ENCODE measurements at places on chromosomes 7 and 10.

DNA sequence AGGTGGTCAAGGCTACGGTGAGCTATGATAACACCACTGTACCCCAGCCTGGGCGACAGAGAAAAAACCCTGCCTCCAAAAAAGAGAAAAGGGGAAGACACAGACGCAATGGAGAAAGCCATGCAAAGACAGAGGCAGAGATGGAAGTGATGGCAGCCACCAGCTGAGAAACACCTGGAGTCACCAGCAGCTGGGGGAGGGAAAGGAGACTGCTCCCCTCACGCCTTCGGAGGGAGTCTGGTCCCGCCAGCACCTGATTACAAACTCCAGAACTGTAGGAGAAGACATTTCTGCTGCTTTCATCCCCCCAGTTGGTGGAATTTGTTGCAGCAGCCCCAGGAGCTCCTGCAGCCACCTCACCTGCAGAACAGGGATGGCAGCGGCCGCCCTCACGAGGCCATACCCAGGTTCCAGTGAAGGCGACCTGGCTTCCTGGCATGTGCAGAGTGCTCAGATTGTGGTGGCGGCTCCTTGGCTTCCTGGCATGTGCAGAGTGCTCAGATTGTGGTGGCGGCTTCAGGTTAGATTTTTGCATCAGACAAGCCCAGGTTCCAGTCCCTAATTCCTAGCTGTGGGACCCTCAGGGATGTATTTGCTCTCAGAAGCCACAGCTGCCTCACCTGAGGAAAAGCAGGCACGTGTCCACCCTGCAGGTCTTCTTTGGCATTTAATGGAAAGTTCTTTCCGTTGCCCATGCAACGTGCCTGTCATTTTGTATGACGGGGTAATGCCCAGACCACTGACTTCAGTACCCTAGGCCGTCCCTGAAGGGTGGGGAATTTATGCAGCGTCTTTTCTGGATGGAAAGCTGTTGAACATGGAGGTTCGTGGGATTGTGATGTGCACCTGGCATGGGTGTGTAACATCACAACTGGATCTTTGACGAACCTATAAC is 182.9 kb downstream of the EBF3 start:
- no peak for DNase-seq

DNA sequence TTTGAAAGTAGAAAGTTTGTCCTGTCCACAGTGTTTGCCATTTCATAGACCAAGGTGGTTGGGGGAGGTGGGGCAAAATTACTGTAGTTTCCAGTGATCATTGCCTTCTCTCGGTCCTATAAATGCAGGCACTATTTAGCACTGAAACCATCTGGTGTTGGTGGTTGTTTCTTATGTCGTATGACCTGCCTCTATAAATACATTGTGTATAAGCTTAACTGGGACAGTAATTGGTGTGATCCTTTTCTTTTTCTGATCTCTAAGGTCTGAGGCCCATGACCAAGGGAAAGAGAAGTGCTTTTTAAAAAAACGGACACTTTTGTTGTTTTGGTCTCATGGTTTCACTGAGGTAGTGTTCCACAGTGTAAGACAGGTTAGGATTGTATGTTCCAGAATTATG is 63.1 kb downstream of the AUTS2 start:
- DNase-seq: no peak

- DNase-seq: no peak
Observed at GRCh38 chr7:55132550-55132889, 113.7 kb downstream of the EGFR start.

DNA sequence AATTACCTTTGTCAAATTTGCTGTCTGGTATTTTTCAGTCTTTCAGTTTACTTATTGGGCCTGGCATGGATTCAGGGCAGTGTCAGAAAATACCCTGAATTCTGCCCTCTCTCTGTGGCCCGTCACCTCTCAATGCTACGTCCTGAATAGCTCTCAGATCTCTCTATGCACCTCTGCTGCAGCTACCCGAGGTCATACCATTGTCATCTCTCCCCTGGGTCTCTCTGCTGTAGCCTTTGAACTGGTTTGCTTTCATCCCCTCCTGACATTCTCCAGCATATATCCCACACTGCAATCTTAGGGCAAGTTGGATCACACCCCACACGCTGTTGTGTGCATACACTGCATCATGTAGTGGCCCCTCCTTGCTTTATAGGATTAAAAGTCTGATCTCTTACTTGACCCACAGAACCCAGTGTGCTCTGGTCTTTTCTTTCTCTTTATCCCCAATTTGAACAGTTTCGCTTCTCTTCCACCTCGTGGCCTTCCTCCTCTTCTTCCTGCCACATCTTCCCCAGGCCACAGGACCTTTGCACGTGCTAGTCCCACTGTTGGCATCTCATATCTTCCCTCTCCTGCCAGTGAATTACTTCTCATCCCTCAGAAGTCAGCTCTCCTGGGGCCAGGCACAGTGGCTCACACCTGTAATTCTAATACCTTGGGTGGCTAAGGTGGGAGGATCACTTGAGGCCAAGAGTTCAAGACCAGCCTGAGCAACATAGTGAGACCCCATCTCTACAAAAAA is 372.9 kb downstream of the GALNT17 start:
- no peak for DNase-seq

DNA sequence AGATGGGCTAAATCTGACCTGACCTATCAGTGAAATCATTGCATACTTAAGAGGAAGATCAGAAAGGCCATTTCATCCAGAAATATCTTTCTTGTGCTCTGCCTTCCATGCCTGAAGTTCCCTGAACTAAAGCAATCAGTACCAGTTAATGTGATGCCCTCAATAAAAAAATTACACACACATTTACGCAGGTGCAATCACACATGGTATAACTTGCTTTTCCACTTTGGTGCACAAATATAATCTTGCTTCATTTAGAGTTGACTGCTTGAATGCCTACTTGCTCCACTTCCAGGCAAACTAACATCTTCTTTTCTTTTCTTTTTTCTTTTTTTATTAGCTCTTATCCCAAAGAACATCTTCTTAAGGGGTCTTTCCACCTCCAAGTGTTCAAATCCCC is 58.3 kb upstream of the KIF5B start:
- DNase-seq: no peak

DNA sequence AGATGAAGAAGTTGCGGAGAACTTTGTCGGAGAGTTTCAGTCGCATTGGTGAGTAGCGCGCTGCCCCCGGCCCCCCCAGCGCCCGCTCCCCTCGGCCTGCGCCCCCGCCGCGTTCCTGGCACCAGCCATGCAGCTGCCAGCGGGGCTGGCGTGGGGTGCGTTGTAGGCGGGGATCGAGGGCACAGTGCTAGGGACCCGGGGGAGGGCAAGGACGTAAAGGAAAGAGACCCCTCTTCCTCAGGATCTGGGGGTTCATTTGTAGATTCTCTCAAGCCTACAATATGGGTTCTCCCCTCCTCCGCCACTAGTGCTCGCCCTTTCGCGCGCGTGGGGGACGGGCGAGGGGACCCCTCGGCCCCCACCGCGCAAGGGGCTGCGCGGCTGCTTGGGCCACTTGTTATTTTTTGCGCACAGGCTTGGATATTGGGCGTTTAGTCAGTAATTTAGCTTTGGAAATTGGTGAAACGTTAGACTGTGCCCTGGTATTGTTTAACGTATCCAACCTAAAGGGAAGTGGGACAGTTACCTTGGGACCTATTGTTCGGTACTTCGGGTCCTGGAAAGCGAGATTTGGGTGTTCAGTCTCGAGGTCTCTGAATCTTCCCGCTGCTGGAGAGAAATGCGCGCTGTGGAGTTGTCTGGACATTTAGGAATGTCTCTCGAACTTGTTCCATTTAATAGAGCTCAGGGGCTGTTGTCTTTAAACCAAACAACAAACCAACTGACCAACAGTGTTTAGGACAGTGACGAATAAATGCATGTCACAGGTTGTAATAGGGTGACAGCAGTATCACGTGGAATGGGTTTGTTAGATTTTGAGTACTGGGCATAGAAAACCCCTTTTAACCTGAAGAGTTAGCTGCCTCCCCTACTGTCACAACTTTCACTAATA is 796 bp downstream of the CDK14 start:
- DNase-seq: no peak

GRCh38 chr7:142739923-142740492 is 9.3 kb upstream of the PRSS1 start:
- DNase-seq: no peak

GRCh38 chr10:131912620-131913019 is 11.8 kb downstream of the PPP2R2D start:
- no peak for DNase-seq

DNA sequence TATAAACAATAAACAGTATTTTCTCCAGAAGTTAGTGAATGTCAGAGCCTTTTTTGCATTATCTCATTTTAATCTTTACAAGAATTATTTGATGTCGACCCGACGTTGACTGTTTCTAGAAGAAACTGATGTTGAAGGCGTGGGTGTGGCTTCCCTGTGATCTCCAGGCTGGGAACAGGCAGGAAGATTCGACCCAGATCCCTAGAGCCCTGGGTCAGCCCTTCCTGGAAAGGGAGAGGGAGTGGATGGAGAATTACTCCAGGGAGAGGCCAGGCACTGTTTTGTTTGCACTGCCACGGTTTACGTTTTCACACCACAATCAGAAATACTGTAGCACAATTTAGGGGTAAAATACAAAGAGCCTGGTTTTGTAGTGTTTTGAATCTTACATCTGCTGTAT is 133.1 kb downstream of the ADARB2 start:
- no peak for DNase-seq

DNA sequence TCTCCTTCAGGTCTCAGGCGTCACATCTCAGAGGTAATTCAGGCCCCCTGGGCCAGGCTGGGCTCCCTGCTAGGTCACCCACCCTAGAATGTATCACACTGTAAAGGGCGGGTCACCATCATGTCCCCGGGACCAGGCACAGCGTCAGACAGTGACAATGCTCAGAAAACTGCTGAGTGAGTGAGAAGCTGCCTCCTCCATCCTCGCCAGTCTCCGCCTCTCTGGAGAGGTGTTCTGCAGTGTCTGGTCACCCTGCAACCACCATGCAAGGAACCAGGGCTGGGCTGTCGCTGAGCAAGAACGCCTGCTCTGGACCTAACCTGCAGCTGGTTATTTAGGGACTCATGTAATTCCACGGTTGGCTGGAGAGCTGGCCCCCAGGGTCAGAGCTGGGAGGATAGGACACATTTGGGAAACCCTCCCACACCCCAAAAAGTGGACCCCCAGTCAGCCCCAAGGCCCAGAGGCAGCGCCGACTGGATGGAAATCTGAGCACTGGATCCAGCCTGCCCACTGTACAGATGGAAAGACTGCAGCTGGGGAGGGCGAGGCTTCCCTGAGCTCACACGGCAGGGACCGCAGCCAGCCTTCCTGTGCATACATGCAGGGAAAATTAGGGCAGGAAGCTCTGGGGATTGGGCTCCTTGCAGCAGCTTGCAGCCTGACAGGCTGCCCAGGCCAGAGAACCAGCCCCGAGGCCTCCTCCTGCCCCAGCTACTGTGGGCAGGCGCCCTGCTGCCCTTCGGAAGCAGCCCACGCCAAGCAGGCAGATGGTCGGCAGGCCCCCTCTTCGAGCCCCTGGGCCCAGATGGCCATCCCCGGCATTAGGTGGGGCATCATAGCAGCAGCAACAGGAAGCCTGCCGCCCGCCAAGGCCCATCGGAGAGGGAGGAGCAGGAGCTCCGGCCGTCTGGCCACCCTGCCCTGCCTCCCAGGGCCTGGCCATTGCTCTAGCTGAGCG is 105.4 kb upstream of the ZMIZ1 start:
- DNase-seq: no peak

DNA sequence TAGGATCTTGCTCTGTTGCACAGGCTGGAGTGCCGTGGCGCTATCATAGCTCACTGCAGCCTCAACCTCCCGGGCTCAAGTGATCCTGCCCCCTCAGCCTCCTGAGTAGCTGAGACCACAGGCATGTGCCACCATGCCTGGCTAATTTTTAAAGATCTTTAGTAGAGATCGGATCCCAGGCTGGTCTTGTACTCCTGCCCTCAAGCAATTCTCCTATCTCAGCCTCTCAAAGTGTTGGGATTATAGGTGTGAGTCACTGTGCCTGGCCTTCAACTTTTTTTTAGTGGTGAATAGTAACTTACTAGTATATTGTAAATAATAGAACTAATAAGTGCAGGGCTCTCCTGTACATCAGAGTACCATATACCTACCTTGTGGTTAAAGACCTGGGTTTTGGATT is 52.1 kb upstream of the LMTK2 start:
- DNase-seq: no peak

DNA sequence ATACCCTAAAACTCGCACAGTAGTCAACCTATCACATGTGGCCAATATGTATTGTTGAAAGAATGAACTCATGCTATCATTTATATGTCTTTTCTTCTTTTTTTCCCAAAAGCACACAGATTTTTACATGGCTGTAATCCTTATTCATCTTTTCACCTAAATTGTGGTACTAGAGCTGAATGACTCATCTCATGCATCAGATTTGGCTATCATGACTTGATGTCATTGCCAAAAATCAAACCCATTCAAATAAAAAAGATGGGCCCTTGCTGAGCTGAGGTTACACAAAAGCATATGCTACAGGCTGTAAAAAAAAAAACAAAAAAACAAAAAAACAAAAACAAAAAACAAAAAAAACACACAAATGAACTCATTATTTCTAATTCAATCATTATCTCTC is 3.3 kb upstream of the LMOD2 start:
- no peak for DNase-seq

GRCh38 chr10:13238271-13239077 is 4.3 kb upstream of the UCMA start:
- DNase-seq: no peak

- no peak for DNase-seq
Observed at GRCh38 chr10:80535671-80536360, 1.9 kb upstream of the SH2D4B start.

GRCh38 chr7:72298912-72299311 is 113.2 kb downstream of the CALN1 start:
- no peak for DNase-seq

DNA sequence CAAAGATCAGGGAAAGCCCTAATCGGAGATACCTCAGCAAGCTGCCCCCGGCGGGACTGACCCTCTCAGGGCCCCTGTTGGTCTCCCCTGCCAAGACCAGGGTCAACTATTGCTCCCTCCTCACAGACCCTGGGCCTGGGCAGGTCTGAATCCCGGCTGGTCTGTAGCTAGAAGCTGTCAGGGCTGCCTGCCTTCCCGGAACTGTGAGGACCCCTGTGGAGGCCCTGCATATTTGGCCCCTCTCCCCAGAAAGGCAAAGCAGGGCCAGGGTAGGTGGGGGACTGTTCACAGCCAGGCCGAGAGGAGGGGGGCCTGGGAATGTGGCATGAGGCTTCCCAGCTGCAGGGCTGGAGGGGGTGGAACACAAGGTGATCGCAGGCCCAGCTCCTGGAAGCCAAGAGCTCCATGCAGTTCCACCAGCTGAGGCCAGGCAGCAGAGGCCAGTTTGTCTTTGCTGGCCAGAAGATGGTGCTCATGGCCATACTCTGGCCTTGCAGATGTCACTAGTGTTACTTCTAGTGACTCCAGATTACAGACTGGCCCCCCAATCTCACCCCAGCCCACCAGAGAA is 24.1 kb downstream of the TBATA start:
- no peak for DNase-seq

DNA sequence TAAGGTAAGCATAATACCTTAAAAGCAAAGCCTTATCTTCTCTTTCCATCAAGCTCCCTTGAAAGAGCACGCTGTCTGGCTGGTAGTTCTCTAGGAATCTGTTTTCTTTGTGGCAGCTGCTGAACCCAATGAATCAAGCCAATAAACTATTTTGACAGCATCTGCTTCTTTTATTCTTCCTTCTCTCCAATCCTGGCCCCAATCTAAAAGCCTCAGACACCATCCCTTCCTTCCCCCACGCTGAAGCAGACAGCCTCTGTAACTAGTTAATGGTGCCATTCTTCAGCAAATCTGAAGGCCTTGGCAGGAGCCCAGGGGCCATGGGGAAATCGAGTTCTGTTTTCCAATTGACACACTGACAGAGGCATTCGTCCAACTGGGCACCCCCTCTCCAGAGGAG is 186.6 kb upstream of the LYZL1 start:
- peak; percentile 8 for DNase-seq

GRCh38 chr7:149733131-149733923 is 40.1 kb downstream of the ZNF467 start:
- no peak for DNase-seq

GRCh38 chr10:52466464-52466863 is 152.4 kb downstream of the DKK1 start:
- DNase-seq: no peak
